Vagina (tissue), 2 donors: ENCODE measurements at places on chromosomes 2 and 18. TPM values are rescaled to one million over a fixed set of nuclear protein-coding genes. Genes with fewer than 3 reads are reported as not detected.
A peak's percentile ranks its signal among the peaks of the same experiment; 100 is the strongest.

DNA sequence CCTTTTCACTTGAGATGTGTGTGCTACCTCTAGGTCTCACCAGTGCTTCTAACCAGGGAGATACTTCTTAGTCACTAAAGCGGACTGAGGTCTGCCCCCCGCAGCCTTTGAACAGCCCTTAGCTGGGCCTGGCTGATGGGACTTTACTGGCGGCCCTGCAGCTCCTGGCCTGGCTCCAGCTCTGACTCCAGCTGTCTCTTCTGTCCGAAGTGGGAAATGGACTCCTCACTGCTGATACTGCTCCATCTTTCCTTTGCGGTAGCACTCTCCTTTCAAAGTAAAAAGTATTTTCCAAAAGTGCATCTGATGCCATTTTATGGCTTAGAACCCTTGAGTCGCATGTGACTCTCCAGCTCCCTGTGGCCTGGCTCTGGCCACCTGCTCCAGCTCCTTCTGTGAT lies 64.5 kb downstream of the ATP9B start:
- no peak overlapping the region for H3K27ac ChIP-seq
- no peaks in the 10 kb centered on the region for H3K27me3 ChIP-seq

- peak overlapping the region; percentile 89 for H3K27ac ChIP-seq
- no peaks in the 10 kb centered on the region for H3K36me3 ChIP-seq
- DNase-seq: no peak
- H3K4me1 ChIP-seq: peaks cover 29% of the 10 kb centered on the region
Measured at GRCh38 chr18:76564655-76565237, 69.7 kb upstream of the ZNF516 start.

DNA sequence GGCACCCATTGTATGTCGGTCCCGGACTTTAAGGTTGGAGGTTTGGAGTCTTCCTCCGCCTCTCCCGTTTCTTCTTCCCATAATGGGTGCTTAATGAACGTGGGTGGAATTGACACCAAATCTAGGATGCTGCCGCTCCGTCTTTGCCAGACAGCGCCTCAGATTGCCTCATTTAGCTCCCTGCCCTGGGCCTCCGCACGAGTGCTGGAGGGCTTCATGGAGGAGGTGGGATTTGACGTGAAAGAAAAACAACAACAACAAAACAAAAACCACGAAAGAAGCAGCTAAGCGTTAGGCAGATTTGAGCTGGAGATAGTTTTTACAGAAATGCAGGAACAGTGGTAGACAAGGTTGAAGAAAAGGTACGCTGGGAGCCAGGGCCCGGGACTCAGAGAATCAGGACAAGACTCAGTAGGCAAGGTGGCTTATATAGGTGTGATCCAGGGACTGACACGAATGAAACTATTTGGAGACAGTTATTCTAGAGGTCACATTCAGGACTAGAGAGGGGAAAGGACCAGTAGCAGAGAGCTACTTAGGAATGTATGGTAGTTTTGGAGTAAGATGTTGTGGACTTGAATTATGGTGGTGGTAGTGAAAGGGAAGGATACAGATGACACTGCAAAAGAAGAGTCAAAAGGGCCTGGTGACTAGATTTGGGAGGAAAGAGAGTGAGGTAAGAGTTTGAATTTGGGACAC lies 605 bp downstream of the ZNF2 start:
- H3K27me3 ChIP-seq: no peaks in the 10 kb centered on the region
- peak overlapping the region; percentile 62 for H3K4me3 ChIP-seq
- no peaks in the 10 kb centered on the region for H3K36me3 ChIP-seq
- DNase-seq: no peak

- H3K4me1 ChIP-seq: no peaks in the 10 kb centered on the region
- no peaks in the 10 kb centered on the region for H3K27me3 ChIP-seq
- no peaks in the 10 kb centered on the region for H3K36me3 ChIP-seq
- no peak overlapping the region for H3K27ac ChIP-seq
- H3K4me3 ChIP-seq: peak overlapping the region; percentile 70
- no peak for DNase-seq
Measured at GRCh38 chr2:200587007-200587616, 1.3 kb downstream of the AOX1 start.

GRCh38 chr18:3885209-3885792 lies 435.3 kb downstream of the TGIF1 start:
- no peak overlapping the region for H3K4me3 ChIP-seq
- no peaks in the 10 kb centered on the region for H3K27me3 ChIP-seq
- H3K4me1 ChIP-seq: no peaks in the 10 kb centered on the region
- no peak for DNase-seq

ANKRD30BL gene
- total RNA-seq: 1.2 TPM

GRCh38 chr2:232533944-232534710 lies 5.4 kb upstream of the CHRNG start:
- H3K36me3 ChIP-seq: no peaks in the 10 kb centered on the region
- DNase-seq: no peak
- peaks cover 2% of the 10 kb centered on the region for H3K27me3 ChIP-seq
- H3K4me1 ChIP-seq: no peaks in the 10 kb centered on the region
- H3K27ac ChIP-seq: no peak overlapping the region

EIF4E2 gene
- total RNA-seq: 17.9 TPM

- no peak overlapping the region for H3K4me3 ChIP-seq
- no peaks in the 10 kb centered on the region for H3K27me3 ChIP-seq
- no peak for DNase-seq
- H3K36me3 ChIP-seq: no peaks in the 10 kb centered on the region
Measured at GRCh38 chr2:125085904-125086303, 1060.8 kb downstream of the CNTNAP5 start.

DNA sequence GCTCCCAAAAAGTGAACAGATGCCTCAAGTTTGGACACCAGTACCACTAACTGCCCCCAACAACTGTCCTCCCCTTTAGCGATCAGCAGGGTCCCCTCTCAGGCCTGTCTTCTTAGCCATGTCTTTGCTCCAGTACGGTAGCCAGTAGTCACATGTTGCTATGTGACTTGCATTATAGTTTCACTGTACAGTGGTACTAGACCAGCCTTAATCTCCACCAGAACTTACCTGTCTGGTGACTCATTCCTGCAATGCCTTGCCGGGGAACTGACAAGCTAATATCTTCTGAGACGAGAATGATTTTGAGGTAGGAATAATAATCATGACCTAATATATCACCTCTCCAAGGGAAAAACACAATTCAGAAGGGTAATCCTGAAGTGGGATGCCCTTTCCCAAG lies 23.7 kb downstream of the ACMSD start:
- H3K36me3 ChIP-seq: no peaks in the 10 kb centered on the region
- H3K27me3 ChIP-seq: no peaks in the 10 kb centered on the region
- DNase-seq: no peak
- no peaks in the 10 kb centered on the region for H3K4me1 ChIP-seq
- H3K27ac ChIP-seq: no peak overlapping the region
- no peak overlapping the region for H3K4me3 ChIP-seq

DNA sequence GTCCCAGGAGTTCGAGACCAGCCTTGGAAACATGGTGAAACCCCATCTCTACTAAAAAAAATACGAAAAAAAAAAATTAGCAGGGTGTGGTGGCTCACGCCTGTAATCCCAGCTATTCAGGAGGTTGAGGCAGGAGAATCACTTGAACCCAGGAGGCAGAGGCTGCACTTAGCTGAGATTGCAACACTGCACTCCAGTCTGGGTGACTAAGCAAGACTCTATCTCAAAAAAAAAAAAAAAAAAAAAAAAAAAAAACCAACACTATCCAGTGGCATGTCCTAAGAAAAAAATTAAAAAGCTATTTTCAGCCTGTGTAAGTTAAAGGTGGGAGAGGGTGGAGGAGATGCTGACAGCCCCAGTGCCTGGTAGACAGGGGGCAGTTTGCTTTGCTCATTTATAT lies 32.2 kb upstream of the REL start:
- no peaks in the 10 kb centered on the region for H3K36me3 ChIP-seq
- DNase-seq: no peak
- no peak overlapping the region for H3K4me3 ChIP-seq
- H3K4me1 ChIP-seq: no peaks in the 10 kb centered on the region
- H3K27ac ChIP-seq: no peak overlapping the region
- no peaks in the 10 kb centered on the region for H3K27me3 ChIP-seq

BOK gene
- total RNA-seq: 35.1 TPM

- peaks cover 10% of the 10 kb centered on the region for H3K4me1 ChIP-seq
- H3K4me3 ChIP-seq: no peak overlapping the region
- DNase-seq: no peak
- no peaks in the 10 kb centered on the region for H3K36me3 ChIP-seq
Measured at GRCh38 chr2:71156573-71156972, 26.1 kb downstream of the MPHOSPH10 start.

DNA sequence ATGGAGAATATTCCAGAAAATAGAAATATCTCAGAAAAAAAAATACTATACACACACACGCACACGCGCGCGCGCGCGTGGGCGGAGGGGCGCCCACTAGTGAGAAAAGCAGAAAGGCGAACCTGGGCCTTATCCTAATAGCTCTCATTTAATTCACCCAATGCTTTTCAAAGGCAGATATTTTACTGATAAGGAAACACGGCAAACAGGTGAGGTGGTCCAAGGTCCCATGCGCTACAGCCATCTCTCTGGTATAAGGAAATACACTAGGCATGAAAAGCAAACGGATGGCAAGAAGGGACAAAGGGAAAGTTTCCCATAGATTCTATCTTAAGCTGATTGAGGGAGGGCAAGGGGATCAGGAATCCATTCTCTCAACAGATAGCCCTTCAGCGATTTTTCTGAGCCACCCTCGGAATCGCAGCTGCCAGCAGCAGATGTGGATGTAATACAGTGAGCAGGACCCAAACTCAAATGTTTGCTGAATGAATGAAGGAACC lies 136.7 kb downstream of the TMEM247 start:
- H3K36me3 ChIP-seq: no peaks in the 10 kb centered on the region
- H3K27me3 ChIP-seq: no peaks in the 10 kb centered on the region
- peaks cover 27% of the 10 kb centered on the region for H3K4me1 ChIP-seq
- peak overlapping the region; percentile 72 for H3K4me3 ChIP-seq
- peak; percentile 86 for DNase-seq

DNA sequence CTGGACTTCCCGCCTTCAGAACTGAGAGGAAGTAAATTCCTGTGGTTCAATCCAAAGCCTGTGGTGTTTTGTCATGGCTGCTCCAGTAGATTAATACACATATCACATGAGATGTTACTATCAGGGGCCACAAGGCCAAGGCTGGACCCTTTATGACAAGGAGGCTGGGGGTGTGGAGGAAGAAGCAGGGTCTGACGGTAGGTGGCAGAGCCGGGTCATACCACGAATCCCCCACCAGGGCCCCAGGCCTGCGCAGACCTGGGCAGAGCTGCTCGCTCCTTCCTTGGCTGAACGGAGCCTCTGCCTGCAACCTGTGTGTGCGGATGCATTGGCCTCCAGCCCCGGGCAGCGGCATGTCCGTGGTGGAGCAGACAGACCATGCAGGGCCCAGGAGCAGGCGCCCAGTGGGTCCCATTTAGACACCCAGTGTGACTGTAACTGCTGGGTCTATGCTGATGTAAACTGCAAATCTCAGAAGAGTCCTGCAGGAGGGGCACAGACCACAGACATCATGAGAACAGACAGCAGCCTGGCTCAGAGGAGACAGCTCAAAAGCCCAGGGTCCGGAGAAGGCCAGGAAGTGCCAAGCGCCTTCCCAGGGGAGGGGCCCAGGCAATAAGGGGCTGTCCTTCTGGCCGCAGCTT lies 155.2 kb downstream of the PXDN start:
- H3K36me3 ChIP-seq: no peaks in the 10 kb centered on the region
- no peaks in the 10 kb centered on the region for H3K27me3 ChIP-seq
- DNase-seq: no peak
- peaks cover 16% of the 10 kb centered on the region for H3K4me1 ChIP-seq

- H3K36me3 ChIP-seq: no peaks in the 10 kb centered on the region
- H3K27me3 ChIP-seq: no peaks in the 10 kb centered on the region
- no peaks in the 10 kb centered on the region for H3K4me1 ChIP-seq
- H3K4me3 ChIP-seq: no peak overlapping the region
- H3K27ac ChIP-seq: no peak overlapping the region
Measured at GRCh38 chr2:142545036-142545435, 332.4 kb upstream of the KYNU start.

- DNase-seq: no peak
- no peak overlapping the region for H3K4me3 ChIP-seq
- no peaks in the 10 kb centered on the region for H3K27me3 ChIP-seq
- H3K27ac ChIP-seq: no peak overlapping the region
Measured at GRCh38 chr18:23498117-23498516, 5.2 kb upstream of the RMC1 start.

GRCh38 chr2:23200787-23201114 lies 184.2 kb upstream of the KLHL29 start:
- H3K4me3 ChIP-seq: no peak overlapping the region
- no peaks in the 10 kb centered on the region for H3K27me3 ChIP-seq
- DNase-seq: no peak
- no peaks in the 10 kb centered on the region for H3K36me3 ChIP-seq

- no peak overlapping the region for H3K27ac ChIP-seq
- peaks cover 9% of the 10 kb centered on the region for H3K4me1 ChIP-seq
- no peak for DNase-seq
- no peaks in the 10 kb centered on the region for H3K36me3 ChIP-seq
- H3K27me3 ChIP-seq: no peaks in the 10 kb centered on the region
Measured at GRCh38 chr2:102094917-102095316, 47.6 kb upstream of the IL1R1 start.

DNA sequence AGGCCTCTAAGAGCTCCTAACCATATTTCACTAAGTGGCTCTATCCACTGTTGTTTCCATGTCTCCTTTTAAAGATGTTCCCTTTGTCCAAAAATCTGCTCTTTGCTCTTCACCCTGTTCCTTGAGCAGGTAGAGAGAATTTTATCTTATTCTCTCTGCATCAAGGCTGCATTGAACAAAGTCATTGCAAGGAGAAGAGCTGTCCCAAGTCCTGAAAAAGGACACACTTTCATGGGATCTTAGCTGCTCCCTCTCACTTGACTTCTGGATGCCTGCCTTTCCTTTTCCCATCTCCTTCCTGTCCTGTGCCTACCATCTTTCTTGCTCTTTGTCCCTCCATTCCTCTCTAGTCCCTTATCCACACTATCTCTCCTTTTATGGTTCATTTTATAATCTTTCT lies 235.2 kb upstream of the THSD7B start:
- H3K36me3 ChIP-seq: no peaks in the 10 kb centered on the region
- no peaks in the 10 kb centered on the region for H3K27me3 ChIP-seq
- no peak for DNase-seq
- H3K27ac ChIP-seq: no peak overlapping the region

DNA sequence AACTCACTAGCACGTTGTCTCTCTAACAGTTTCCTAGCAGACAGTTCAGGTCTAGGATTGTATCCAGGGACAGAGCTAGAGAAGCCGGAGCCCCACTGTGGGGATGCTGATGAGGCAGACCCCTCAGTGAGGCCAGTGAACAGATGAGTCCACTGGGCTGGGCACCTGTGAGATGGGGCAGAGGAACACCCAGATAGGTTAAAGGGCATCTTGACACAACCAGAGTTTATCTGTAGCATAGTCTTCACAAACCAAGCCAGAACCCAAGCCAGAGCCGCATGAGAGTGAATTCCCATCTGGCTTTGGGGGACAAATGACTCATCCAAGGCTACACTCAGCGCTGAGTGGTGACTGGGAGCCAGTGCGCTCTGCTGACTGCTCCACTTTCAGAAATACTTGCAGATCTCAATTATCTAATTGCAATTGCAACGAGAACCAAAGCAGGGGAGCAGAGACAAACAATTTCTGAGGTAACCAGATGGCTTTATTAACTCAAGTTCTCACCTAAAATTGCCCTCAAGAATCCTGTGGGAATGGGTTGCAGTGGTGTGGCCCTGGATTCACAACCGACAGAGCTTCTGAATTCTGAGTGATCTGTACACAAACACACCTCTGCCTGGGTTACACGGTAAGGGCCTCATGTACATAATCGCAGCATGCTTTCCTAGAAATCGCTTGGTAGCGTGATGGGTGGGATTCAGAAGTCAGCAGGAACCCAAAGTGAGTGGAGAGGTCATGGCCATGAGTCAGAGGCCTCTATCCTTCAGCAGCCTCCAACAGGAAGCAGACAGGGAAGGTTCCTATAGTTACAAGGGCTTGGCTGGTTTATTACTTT lies 48.7 kb upstream of the MSH2 start:
- H3K27me3 ChIP-seq: no peaks in the 10 kb centered on the region
- H3K4me1 ChIP-seq: no peaks in the 10 kb centered on the region
- H3K27ac ChIP-seq: no peak overlapping the region
- no peak overlapping the region for H3K4me3 ChIP-seq
- no peaks in the 10 kb centered on the region for H3K36me3 ChIP-seq
- no peak for DNase-seq
